ENCODE measurements at places on chromosomes 13 and 19.

DNA sequence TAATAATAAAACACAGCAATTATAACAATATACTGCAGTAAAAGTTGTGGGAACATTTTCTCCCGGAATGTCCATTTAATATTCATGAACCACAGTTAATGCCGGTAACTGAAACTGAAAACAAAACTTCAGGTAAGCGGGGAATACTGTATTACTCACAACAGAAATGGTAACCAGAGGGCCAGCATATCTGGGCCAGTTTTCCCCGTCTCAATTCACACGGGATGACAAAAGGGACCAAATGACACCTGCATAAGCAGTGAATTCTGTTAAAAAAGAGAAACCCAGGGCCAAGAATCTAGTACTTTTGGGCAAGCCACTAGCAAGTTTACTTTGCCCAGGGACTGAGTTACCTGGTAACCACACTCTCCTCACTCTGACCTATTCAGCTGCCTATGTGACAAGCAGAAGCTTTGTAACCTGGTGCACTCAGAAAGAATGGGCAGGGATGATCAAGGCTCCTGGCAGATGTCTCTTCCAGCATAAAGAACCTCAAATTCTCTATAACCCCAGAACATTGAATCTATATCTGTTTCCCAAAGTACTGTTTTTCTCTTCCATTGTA is 1171.2 kb downstream of the DIAPH3 start:
- DNase-seq = no peak

DNA sequence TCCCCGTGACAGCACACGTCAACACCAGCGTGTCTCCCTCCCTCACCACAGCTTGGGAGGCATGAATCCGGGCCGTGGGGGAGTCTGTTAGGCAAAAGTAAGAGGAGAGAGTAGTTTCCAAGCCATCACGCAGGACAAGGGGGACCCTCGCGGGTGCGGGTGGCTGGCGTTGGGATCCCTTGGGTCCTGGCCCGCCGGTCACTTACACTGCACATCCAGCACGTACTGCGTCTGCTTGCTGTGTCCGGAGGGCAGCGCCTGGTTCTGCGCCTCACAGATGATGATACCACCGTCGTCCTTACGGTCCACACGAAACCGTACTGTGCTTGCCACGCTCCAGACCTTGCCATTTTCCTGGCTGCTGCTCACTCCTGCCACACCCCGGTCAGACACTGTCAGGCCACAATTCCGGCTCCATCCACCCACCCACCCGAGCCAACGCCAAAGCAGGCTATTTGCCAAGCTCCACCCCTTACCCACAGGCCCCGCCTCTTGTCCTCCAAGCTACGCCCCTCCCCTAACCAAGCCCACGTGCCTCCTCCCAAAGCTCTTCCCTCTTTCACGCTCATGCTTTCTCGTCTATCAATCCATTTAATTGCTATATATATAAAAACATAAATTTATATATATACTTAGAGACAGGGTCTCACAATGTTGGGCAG is 6.6 kb upstream of the ZNF428 start:
- DNase-seq = no peak

- DNase-seq = no peak
These were observed 39.9 kb downstream of the TGDS start for GRCh38 chr13:94556041-94556440.

- no peak for DNase-seq
These were observed 43.3 kb downstream of the VWA8 start for GRCh38 chr13:41917641-41918040.
